ENCODE measurements at places on chromosomes 1 and 21.

DNA sequence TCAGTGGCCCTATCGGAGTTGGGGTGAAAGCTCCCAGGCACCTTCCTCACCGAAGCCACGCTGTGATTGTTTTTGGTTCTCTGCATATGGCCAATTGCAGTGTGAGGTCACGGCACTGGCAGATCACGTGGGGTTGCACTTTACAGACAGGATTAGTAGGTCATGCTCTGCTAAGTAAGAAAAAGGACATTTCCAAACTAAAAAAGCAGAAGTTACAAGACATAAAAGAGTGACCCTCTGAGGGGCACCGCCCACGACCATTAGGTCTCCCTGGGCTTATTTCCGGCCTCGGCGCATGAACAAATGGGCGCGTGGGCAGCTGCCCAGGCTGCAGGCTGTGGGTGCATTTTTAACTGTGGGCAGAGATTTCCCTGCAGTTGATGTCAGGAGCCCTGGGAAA lies 2.0 kb downstream of the CAPN9 start:
- no peak for DNase-seq

- DNase-seq = no peak
Observed at GRCh38 chr1:30508611-30509010, 214.8 kb downstream of the MATN1 start.

DNA sequence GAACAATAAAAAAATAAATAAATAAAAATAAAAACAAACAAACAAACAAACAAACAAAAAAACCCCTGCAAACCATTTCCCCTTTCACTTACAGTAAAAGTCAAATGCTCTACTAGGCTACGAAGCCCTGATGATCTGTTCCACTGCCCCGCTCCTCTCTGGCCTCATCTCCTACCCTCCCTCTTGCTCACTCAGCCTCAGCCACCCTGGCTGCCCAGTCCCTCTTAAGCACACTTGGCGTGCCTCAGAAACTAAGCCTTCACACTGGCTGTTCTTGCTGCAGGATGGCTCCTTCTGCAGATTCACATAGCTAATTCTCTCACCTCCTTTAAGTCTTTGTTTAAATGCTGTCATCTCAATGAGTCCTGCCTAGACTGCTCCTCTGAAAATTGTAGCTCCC lies 30.8 kb upstream of the UHMK1 start:
- DNase-seq = no peak

DNA sequence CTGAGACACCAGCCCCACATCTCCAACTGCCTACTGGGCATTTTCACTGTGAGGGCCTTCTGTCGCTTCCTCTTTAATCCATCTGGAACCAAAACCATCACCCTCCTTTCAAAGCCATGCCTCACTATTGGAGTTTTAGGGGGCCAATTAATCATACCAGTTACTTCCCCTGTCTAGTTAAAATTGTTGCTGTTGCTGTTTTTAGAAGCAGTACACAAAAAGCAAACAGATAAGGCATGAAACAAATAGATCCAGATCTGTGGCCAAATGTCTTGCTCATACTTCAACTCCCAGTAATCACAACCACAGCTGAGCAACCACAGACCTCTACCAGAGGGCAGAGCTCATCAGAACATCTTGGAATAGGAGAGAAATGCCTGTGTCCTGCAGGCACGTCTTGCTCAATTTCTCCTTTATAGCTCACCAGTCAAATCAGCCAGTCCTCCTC lies 133.8 kb upstream of the C1orf105 start:
- no peak for DNase-seq

GRCh38 chr1:220551718-220552117 lies 23.8 kb downstream of the MARK1 start:
- no peak for DNase-seq

- no peak for DNase-seq
Observed at GRCh38 chr1:69433073-69433472, 134.6 kb upstream of the LRRC7 start.

Measured in stimulated activated CD8-positive, alpha-beta memory T cell treated with anti-CD3 and anti-CD28 coated beads, Interleukin-4, amount 100 ng/mL, for 48 hours (primary cell).